ENCODE measurements at places on chromosomes 2 and 18. TPM values are rescaled to one million over a fixed set of nuclear protein-coding genes. Genes with fewer than 3 reads are reported as not detected.

The UGT1A9 gene
- 4.7 TPM for total RNA-seq

The INHA gene
- total RNA-seq = 0.20 TPM

The INO80C gene
- 23.4 TPM for total RNA-seq

The RGPD8 gene
- 4.6 TPM for total RNA-seq

The DNAJC27 gene
- total RNA-seq = 2.3 TPM

The DSC2 gene
- total RNA-seq = 1.5 TPM

The ERBB4 gene
- not detected for total RNA-seq

The RBKS gene
- 7.0 TPM for total RNA-seq

The PSMA8 gene
- total RNA-seq = not detected

The SAG gene
- total RNA-seq = not detected

The ERICH2 gene
- not detected for total RNA-seq

The CNGA3 gene
- total RNA-seq = not detected

The CHN1 gene
- total RNA-seq = 19.5 TPM

The ALMS1 gene
- 12.8 TPM for total RNA-seq

The FKBP1B gene
- total RNA-seq = 9.4 TPM

The CGREF1 gene
- 8.7 TPM for total RNA-seq

The SLC38A11 gene
- not detected for total RNA-seq

The UGT1A10 gene
- 0.26 TPM for total RNA-seq

The TFPI gene
- total RNA-seq = 56.0 TPM

The SPIRE1 gene
- total RNA-seq = 20.6 TPM

The TIGD1 gene
- total RNA-seq = 4.7 TPM

The FLACC1 gene
- not detected for total RNA-seq

The MYO5B gene
- 12.7 TPM for total RNA-seq

The TTC27 gene
- 24.3 TPM for total RNA-seq

The GALNT3 gene
- total RNA-seq = not detected

The LYPD1 gene
- 12.3 TPM for total RNA-seq

The OXER1 gene
- not detected for total RNA-seq

The NT5C1B gene
- total RNA-seq = not detected

The RGPD3 gene
- 0.19 TPM for total RNA-seq

The TMEM247 gene
- not detected for total RNA-seq

The PAIP2B gene
- 0.34 TPM for total RNA-seq

The WNT6 gene
- total RNA-seq = 0.10 TPM

The LRATD1 gene
- 0.03 TPM for total RNA-seq

The PJVK gene
- 1.7 TPM for total RNA-seq
